Endodermal cell (in vitro differentiated cells): ENCODE measurements at places on chromosomes 5 and 9. TPM values are rescaled to one million over a fixed set of nuclear protein-coding genes. Genes with fewer than 3 reads are reported as not detected.

- H3K4me3 ChIP-seq: no peak overlapping the region
- DNase-seq: peak; percentile 54
- no peaks in the 10 kb centered on the region for H3K36me3 ChIP-seq
- H3K27me3 ChIP-seq: no peaks in the 10 kb centered on the region
- no peak overlapping the region for H3K27ac ChIP-seq
- no peaks in the 10 kb centered on the region for H3K4me1 ChIP-seq
Measured at GRCh38 chr9:5263351-5264218, 32.4 kb downstream of the INSL4 start.

Gene FSD1L
- total RNA-seq: 14.3 to 25.4 TPM (median 14.6 TPM) in 3 replicates

Gene PPP3R2
- total RNA-seq: not detected in 3 replicates

- H3K27ac ChIP-seq: no peak overlapping the region
- H3K4me3 ChIP-seq: no peak overlapping the region
- H3K4me1 ChIP-seq: peaks cover 8% of the 10 kb centered on the region
- H3K36me3 ChIP-seq: peaks cover 42% of the 10 kb centered on the region
Measured at GRCh38 chr5:151042453-151043093, 22.2 kb downstream of the GPX3 start.

GRCh38 chr9:33620738-33621439, 96.8 kb downstream of the ANKRD18B start:
- peak; percentile 36 for DNase-seq
- H3K4me3 ChIP-seq: no peak overlapping the region
- H3K4me1 ChIP-seq: no peaks in the 10 kb centered on the region
- no peak overlapping the region for H3K27ac ChIP-seq
- H3K27me3 ChIP-seq: no peaks in the 10 kb centered on the region

DNA sequence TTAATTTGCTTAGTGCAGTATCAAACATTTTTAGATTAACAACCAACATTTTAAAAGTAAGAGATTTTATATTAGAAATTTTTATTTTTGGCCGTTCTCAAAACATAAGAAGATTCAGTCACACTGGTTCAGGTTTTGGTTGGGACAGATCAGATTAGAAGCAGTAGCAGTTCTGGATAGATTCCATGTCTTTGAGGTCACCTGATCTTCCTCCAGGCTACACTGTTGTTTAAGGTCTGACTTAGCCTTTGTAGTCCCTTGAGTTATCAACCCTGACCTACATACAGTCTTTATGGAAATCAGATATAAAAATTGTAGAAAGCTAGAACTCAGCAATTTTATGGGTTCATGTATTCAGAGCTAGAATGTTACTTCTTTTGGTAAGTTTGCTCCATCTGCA, 910.0 kb upstream of the WWC1 start:
- H3K4me1 ChIP-seq: no peaks in the 10 kb centered on the region
- H3K4me3 ChIP-seq: no peak overlapping the region
- no peaks in the 10 kb centered on the region for H3K36me3 ChIP-seq
- no peaks in the 10 kb centered on the region for H3K27me3 ChIP-seq
- H3K27ac ChIP-seq: no peak overlapping the region
- no peak for DNase-seq

GRCh38 chr5:148027505-148027904, 36.3 kb upstream of the SPINK5 start:
- H3K27me3 ChIP-seq: no peaks in the 10 kb centered on the region
- no peak overlapping the region for H3K4me3 ChIP-seq
- DNase-seq: no peak
- H3K36me3 ChIP-seq: no peaks in the 10 kb centered on the region
- H3K4me1 ChIP-seq: no peaks in the 10 kb centered on the region

Gene DOCK2
- 2.1 and 3.9 TPM in 2 replicates for total RNA-seq

DNA sequence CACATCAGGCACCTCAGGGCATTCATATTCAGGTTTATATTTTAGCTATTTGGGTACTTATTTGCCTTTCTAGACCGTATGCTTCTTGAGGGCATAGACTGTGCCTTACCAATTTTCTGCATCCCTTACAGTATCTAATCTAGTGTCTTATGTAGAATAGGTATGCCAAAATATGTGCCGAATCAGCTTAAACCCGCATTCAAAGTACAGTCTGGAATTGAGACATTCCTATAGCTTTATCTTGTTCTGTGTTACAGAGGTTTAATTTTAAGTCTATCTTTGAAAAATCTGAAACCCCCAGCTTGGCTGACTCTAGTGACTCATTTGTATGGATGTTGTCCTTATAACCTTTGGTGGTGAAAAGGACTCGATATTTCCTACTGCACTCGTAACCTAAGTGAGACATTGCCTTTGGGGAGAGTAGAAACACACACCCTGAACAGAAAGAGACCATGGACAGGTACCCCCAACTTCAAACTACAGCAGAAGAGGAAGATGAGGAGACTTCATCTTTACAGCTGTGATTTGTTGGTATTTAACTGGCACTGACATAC, 27.0 kb upstream of the TMOD1 start:
- peaks cover 63% of the 10 kb centered on the region for H3K36me3 ChIP-seq
- H3K27ac ChIP-seq: no peak overlapping the region
- no peaks in the 10 kb centered on the region for H3K27me3 ChIP-seq
- no peak overlapping the region for H3K4me3 ChIP-seq
- DNase-seq: no peak
